ENCODE measurements at places on chromosomes 16 and 17.

- no peak for DNase-seq
These were observed 45.0 kb downstream of the ABR start for GRCh38 chr17:1134634-1135324.

DNA sequence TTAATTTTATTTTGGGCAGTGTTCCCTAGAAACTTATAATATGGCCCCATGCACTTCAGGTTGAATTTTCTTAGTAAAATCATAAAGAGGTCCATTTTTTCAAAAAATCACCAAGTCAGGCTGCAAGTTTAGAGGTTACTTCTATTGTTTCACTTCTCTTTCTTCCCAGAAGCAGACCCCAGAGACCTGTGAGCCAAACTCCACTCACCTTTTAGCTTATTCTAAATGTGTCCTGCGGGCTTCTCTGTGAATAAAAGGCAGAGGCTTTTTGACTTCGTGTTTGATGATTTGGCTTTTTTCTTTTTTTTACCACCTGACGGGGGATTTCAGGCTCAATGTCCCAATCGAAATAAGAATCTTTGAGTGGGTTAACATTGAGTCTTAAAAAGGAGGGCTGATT is 7.4 kb downstream of the PRKCB start:
- no peak for DNase-seq

DNA sequence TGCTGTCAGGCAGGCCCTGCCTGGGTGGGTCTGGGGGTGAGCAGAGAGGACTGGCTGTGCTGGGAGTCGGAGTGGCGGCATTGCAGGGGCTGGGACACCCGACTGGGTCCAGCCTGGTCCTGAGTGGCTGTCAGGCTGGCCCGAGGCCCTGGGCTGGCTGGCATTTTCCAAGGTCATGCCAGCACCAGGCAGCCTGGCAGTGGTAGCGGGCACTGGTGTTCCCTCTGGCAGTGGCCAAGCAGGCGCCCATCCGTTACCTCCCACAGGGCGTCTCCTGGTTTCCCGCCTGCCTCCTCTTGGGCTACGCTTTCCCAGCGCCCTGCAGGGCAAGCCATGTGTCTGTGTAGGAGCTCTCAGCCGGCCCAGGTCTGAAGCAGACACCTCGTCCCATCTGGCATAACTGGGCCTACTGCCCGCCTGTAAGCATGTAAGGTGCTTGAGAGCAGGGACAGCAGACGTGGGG is 5.7 kb upstream of the PKMYT1 start:
- DNase-seq: no peak

GRCh38 chr17:17919169-17920107 is 52.8 kb downstream of the TOM1L2 start:
- DNase-seq: peak; percentile 27

GRCh38 chr17:39631403-39631802 is 4.7 kb downstream of the PPP1R1B start:
- DNase-seq: no peak

DNA sequence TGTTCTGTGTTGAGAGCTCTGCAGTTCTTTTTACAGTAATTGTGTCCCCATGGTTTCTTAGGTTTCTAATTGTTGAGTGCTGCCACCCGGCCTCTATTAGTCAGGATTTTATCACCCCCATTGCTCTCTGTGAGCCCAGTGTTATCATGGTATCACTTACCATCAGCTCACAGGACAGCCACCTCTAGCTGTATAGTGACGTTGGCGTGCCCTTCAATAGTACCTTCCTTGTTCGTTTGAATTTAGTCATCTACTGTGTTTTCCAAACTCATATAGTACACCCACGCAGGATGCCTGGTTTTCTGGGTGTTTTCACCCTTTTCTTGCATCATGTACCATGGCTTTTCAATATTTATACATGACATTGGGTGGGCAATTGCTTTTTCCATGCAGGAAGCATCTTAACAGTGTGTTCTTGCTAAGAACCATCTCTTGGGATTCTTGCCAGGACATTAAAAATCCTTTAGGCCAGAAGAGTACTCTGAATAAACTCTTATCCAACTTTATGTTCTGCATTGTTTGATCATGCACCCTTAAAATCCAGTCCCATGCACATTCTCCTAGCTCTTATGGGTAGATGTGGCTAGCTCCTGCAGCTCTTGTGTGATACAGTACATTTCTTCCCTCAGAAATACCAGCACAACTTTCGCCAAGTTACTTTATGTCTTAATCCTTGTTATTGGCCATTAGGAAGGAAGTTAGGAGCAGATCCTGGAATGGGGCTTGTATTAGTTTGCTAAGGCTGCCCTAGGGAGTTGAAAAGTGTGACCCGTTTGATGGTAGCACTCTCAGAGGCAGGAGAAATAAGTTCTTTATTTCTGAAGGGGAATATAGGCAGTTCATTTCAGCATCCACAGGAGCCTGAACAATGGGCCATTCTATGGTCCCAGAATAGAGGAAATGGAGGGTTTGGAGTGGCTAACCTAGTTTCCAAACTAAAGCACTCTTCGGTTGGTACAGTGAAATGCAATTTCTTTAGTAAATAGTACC is 11.3 kb upstream of the ABCA10 start:
- no peak for DNase-seq

DNA sequence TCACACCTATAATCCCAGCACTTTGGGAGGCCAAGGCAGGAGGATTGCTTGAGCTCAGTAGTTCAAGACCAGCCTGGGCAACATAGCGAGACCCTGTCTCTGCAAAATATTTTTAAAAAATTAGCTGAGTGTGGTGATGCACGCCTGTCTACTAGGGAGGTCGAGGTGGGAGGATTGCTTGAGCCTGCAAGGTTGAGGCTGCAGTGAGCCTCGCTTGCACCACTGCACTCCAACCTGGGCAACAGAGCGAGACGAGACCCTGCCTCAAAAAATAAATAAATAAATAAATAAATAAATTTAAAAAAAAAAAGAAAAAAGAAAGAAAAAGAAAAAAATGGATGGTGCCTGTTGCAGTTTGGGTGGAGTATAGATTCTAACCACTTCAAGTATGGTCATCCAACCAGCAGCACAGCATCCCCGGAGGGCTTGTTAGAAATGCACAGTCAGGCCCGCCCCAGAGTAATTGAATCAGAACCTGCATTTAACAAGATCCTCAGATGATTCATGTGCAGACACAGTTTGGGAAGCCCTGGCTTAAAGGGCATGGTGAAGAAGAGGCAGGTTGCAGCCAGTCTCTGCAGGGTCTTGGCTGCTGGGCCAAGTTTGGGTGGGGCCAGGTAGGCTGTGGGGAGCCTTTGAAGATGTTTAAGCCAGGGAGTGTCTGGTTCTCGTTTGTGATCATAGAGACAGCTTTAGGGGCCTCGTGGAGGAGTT is 40.8 kb downstream of the MRC2 start:
- no peak for DNase-seq

DNA sequence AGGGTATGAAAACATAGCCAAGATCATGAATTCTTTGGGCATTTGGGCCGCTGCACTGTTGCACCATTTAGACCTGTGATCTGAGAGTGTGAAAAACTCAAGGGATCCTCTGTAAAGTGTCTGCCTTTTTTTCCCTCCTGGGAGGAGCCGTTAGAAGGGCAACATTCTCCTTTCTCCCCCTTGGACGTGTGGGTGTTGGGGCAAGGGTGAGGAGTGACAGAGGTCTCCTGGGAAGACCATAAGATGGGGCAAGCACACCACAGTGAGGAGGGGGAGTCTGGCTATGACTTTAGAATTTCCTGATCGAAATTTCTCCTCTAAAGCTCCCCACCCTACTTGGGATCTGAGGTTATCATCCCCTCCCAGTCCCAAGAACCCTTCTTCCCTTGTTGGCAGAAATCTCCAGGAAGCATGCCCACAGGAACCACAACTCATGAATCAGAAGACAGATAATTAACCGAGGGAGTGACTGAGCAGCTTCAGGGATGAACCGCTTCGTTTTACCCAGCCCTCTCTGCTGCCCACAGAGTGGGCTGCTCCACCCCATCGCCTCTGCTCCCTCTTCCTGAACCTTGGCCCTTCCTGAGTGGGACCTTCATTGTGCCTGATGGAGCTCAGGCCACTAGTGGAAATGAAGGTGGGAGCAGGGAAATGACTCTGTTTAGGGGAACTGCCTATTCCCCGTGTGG is 4.2 kb downstream of the ITGB3 start:
- DNase-seq: no peak

GRCh38 chr16:10608687-10609401 is 28.4 kb upstream of the EMP2 start:
- no peak for DNase-seq

GRCh38 chr16:24088767-24089166 is 167.4 kb upstream of the CACNG3 start:
- no peak for DNase-seq

DNA sequence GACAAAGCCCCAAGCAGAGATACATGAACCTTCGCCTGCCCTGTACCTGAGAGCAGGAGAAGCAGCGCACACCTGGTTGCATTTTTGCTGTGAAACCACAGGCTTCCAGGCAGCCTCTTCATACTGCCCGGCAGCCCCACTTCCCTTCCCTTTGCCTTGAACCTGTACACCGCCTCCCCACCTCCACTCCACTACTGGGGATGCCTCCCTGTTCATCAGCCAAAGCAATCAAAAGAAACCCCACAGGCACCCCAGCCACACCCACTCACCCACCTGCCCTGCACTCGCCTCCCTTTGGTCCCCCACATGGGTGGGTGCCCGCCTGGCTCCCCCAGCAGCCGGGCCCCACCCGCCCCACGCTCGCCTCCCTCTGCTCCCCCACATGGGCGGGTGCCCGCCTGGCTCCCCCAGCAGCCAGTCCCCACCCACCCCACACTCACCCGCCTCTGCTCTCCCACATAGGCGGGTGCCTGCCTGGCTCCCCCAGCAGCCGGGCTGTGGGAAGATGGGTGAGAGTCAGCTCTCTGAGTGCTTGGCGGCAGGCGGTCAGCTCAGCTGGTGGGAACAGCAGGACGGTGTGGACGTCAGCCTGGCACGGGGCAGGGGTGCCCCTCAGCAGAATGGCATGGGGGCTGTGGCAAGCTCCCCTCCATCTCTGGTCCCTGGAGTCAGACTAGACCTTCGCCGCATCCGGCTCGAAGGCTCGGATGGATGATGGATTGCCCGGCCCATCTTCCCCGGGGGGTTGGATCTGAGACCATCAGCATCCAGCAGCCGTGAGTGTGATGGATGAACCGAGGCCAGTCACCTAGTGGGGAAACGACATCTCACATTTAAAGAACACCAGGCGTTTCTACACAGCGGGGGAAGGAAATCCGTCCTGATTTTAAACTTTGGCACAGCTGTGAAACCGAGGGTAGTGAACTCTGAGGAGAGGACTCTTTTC is 135.6 kb downstream of the BANP start:
- DNase-seq: no peak

DNA sequence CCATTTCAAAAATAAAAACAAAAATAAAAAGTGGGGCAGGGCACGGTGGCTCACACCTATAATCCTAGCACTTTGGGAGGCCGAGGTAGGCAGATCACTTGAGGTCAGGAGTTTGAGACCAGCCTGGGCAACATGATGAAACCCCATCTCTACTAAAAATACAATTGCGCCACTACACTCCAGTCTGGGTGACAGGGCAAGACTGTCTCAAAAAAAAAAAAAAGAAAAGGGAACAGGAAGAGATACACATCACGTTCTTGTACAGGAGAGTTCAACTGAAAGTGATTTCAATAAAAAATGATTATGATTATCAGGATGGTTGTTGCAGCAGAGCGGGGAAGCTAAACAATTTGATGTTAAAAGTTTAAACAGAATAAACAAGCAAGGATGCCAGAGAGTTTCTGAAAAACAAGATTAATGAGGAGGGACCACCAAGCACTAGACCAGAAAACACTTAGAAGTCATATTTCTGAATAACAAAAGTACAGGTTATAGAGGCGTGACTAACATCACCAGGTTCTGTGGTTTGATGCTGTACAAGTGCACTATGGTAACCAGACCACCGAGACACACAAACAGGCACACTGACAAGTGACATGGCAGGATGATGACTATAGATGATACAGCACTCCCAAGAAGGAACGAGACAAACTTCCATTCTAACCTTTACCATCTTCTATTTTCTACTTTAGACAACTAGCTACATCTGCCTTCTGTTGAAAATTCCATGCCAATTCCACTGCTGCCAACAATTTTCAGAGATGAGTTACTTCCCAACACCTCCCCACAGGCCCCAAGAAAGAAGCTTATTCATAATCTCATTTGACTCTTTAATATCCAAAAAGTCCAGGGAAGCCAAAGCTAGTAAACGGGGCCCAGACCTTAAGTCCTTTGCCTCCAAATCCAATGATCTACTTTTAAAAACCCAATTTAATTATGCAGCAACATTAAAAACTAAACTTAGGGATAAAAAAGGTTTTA is 11.8 kb downstream of the DNAJA2 start:
- DNase-seq: no peak

GRCh38 chr17:72786209-72786608 is 306.3 kb downstream of the SLC39A11 start:
- no peak for DNase-seq

DNA sequence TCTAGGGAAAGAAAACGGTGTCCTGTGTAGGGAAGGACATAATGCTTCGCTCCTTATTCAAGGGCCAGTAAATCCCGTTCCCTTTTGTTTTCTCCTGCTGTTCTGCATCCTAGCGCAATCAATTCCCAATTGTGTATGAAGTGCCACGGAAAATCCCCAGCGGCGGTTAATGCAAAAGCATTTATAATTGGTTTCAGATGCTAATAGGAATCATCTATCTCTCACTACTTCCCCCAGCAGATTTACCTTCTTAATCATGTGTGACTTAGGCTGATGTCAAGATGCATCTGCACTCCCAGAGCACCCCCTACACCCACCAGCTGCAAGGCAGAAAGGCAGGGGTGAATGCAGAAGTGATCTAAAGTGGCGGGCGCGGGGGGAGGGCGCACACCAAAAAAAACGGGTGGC is 32.7 kb upstream of the SSTR2 start:
- no peak for DNase-seq

DNA sequence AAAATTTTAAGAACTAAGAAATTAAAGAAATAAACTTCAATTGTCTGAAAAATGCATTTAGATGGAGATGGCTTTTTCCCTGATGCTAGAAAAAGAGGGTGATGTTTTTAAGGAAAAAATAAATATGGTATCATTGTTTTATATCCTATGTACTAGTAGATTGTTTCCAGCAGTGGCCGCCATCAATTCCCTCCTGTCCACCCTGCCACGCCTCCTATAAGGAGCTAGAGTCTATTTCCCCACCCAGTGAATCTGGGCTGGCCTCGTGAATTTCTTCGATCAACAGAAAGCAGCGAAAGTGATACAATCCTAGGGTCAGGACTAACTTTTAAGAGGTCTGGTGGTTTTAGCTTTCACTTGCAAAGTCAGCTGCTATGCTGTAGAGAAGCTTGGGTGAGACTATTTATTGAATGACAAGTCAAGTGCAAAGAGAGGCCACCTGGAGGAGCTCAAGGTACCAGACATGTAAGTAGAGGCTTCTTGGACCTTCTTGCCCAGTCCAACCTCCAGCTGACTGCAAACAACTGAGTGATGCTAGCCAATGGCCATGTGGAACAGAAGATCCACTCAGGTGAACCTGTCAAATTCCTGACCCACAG is 80.9 kb upstream of the MTMR4 start:
- no peak for DNase-seq

GRCh38 chr17:82300707-82301270 is 16.6 kb downstream of the CD7 start:
- DNase-seq: no peak

DNA sequence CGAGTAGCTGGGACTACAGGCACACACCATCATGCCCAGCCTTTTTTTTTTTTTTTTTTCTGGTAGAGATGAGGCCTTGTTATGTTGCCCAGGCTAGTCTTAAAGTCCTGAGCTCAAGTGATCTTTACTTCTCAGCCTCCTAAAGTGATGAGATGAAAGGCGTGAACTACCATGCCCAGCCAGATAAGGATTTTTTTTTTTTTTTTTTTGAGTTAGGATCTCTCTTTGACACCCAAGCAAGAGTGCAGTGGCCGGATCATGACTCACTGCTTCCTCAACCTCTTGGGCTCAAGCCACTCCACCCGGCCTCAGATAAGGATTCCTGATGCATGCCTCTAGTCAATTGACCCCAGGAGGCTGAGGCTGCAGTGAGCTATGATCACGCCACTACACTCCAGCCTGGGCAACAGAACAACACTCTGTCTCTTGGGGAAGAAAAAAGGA is 11.2 kb upstream of the PLEKHG4 start:
- DNase-seq: no peak
